HFFc6 (cell line): ENCODE measurements at places on chromosomes 1 and 21.
A peak's percentile ranks its signal among the peaks of the same experiment; 100 is the strongest.

GRCh38 chr1:30257742-30258380 is 465.5 kb downstream of the MATN1 start:
- no peak for DNase-seq

- no peak for DNase-seq
Observed at GRCh38 chr1:58487002-58487401, 59.5 kb downstream of the OMA1 start.

DNA sequence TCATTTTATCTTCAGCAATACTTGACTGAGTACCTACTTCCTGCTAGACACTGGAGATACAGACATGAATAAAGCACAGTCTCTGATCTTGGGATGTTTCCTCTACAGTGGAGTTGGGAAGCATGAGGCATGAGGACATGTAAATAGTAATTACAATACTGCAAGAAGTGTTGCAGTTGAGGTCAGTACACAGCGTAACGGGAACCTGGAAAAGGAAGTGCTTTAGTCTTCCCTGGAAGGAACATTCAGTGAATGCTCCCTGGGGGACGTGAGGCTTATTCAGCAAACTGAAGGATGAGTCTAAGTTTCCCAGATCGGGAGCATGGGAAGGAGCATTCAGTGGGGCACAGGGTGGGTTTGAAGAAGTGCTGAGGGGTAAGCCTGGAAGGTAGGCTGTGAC is 112.4 kb downstream of the PIK3R3 start:
- no peak for DNase-seq

DNA sequence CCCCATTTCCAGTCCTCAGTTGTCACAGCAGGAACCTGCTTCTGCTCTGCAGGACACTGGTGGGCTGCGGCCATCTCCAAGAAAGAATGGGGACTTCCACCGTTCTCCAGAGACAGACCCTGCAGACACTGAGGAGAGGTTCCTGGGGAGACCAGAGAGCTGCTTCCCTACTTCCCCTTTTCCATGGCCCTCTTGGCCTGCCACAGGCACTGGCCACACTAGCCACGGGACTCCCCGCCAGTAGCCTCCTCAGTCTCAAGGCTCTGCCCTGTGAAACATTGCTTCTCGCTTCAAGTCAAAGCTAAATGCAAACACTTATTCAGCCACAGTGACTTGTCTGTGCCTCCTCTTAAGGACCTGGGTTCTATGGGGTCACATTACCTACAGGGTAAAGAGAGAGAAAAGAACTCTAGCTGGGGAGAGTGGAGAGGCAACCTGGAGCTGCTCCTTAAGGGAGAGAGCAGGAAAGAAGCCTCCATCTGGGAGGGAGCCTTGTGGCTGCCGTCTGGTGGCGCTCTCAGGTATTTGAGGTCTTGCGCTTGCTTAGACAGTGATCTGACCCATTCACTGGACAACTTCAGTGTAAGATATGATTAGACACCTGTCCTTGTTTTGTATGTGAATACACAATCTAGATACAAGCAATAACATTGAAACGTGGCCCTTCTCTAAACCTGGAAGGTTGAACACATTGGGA is 5.4 kb upstream of the SLAMF8 start:
- no peak for DNase-seq

DNA sequence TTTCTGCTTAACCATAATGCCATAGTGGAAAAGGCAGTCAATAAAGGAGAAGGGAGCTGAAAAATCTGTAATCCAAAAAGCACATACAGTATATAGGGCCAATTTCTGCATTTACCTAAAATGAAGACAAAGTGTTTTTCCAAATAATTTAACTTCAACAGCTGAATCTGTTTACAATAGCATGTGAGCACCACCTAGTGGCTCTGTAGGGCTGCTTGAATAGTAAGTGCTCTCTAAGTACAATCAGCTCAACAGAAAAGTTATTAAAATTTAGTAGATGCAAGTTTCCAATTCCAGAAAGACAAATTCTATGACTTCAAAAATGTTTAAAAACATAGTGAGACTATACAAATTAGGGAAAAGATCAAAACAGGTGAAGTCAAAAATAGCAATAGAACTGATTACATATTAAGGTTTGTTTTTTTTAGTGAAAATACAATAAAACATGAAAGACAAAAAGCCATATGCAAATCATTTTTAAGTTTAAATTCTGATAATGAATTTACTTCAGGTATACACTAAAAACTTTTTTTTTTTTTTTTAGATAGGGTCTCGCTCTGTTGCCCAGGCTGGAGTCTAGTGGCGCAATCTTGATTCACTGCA is 220.0 kb downstream of the SETD4 start:
- peak; percentile 74 for DNase-seq

DNA sequence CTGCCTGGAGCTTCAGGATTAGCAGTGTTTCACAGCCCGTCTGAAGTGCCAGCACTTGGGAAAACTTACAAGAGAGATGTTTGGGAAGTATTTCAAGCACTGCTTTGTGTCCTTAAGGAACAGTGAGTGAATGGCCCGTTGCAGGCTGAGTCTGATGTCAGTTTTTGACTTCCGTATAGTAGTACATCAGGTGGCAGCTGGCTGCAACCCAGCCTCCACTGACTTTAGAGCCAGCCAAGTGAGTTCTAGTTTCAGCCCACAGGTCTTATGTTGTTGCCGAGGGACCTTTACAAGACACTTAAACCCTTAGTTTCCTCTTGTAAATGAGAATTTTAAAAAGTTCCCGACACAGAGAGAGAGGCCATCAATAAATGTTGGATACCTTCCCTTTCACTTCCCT is 35.0 kb downstream of the UCK2 start:
- no peak for DNase-seq
